ENCODE measurements at places on chromosomes 2 and 18. TPM values are rescaled to one million over a fixed set of nuclear protein-coding genes. Genes with fewer than 3 reads are reported as not detected.

SLC14A1 gene
- 16.2 TPM for polyA plus RNA-seq

ADD2 gene
- polyA plus RNA-seq, result 67.0 TPM

VPS4B gene
- polyA plus RNA-seq, result 30.5 TPM

RAPGEF4 gene
- 18.3 TPM for polyA plus RNA-seq

SPATS2L gene
- polyA plus RNA-seq, result 46.2 TPM

XIRP2 gene
- not detected for polyA plus RNA-seq

ABCG5 gene
- polyA plus RNA-seq, result not detected

SATB2 gene
- polyA plus RNA-seq, result 7.2 TPM

TBR1 gene
- polyA plus RNA-seq, result 9.4 TPM

- DNase-seq, result no peak
Measured at GRCh38 chr2:163884416-163884815, 148.6 kb upstream of the FIGN start.

DNA sequence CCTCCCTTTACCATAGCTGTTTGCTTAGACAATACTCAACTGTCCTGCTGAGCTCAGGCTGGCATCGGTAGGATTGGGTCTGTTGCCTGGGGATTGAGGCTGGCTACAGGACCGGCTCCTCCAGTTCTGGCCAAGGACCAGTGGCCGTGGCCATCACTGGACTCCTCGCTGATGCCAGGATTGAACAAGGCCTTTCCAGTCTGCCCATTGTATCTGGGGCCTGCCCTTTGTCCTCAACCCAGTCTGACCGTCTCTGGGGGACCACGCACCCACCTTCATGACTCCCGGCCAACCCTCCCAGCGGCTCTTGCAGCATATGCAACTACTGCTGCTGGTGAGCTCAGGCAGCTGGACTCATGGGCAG lies 28.7 kb downstream of the SH2D6 start:
- DNase-seq, result no peak

GRCh38 chr2:189933911-189934399 lies 128.6 kb downstream of the MSTN start:
- no peak for DNase-seq

DNA sequence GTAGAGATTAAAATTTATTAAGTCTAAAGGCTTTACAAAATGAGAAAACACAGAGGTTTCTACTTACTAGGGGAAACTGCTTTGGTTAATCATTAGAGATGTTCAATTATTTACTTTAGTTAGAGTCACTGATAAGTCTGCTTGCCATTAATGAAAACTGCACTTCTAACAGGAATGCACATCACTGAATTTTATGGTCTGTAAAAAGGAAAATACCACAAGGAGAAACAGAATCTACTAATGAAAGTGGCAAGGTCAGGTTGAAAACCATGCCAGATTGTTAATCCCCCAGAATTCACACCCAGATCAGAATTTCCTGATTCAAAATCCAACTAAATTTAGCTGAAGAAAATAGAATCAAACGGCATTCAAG lies 90.5 kb upstream of the GRB14 start:
- no peak for DNase-seq

DNA sequence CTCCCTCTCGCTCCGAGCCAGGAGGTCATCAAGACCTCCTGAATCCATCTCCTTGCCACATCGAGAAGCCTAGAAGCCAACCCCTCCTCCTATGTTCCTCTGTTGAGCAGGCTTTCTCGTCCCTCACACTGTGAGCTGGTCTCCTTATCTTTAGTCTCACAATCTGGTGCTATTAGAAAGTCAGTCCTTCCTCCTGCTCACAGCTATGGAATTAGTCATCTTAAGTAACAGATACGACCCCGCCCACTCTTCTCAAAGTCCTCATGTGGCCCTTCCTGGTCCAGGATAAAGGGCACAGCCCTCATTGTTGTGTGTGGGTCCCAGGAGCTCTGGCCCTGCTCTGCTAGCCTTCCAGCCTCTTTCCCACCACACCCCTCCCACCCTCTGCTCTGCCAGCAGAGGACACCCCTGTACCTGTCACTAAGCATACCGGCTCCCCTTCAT lies 41.4 kb upstream of the TRIB2 start:
- DNase-seq, result no peak

DNA sequence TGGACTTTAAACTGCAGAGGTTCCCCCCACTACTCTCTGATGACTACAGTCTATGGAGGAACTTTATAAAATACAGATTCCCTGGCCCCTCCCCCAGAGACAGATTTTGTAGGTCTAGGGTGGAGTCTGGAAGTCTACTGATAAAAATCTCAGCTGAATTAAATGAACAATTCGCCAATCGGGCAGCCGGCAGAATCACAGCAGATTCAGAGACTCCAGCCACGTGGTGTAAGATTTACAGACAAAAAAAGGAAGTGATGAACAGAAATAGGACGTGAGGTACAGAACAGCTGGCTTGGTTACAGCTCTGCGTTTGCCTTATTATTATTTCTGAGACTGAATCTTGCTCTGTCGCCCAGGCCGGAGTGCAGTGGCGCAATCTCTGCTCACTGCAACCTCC lies 21.4 kb upstream of the MTA3 start:
- no peak for DNase-seq

DNA sequence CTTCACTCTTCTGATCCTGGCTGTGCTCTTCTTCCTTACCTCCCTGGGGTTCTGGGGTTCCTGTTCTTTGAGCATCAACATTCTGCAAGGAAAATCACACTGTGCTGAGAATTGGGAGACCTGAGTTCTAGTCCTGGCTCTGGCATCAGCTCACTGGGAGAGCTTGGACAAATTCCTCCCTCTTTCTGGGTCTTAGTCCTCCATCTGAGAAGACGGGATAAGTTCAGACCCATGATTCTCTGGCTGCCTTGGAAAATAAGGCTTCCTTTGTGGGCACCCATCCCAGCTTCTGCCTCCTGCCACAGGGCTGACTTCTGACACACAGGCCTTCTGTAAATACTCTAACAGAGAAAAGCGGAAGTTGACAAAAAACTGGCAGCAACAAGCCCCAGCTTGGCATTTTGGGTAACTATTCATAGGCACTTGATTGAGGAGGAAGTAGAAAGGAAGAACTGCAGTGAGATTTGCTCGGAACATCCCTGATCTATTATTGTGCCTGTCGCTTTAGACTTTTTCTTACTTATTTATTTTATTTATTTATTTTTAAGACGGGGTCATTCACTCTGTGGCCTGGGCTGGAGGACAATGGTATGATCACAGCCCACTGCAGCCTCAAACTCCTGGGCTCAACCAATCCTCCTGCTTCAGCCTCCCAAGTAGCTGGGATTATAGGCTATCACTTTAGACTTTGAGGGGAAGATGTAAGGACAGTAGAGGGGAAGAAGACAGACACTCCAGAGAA lies 7.9 kb downstream of the PCBP1 start:
- peak; percentile 42 for DNase-seq

GRCh38 chr2:238106339-238106697 lies 6.2 kb downstream of the ESPNL start:
- DNase-seq, result no peak

- DNase-seq, result no peak
Measured at GRCh38 chr18:60358516-60358915, 14.1 kb downstream of the MC4R start.

DNA sequence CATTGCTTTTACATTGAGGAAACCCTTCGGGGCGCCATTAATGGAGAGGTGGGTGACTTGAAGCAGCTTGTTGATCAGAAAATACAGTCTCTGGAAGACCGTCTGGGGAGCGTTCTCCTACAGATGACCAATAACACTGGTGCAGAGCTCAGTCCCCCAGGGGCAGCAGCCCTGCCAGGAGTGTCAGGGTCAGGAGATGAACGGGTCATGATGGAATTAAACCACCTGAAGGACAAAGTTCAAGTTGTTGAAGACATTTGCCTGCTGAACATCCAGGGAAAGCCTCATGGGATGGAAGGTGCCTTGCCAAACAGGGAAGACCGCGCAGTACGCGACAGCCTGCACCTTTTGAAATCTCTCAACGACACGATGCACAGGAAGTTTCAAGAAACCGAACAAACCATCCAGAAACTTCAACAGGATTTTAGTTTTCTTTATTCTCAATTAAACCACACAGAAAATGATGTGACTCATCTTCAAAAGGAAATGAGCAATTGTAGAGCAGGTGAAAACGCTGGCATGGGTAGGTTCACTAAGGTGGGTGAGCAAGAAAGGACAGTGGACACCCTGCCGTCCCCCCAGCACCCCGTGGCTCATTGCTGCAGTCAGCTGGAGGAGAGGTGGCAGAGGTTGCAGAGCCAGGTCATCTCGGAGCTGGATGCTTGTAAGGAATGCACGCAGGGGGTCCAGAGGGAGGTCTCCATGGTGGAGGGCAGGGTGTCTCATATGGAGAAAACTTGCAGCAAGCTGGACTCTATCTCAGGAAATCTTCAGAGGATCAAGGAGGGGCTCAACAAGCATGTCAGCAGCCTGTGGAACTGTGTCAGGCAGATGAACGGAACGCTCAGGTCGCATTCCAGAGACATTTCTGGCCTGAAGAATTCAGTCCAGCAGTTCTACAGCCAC lies 45.0 kb downstream of the EMILIN2 start:
- DNase-seq, result no peak

GRCh38 chr18:29560270-29560669 lies 1383.3 kb upstream of the CDH2 start:
- DNase-seq, result no peak

GRCh38 chr2:96555146-96555610 lies 18.6 kb downstream of the ARID5A start:
- no peak for DNase-seq

DNA sequence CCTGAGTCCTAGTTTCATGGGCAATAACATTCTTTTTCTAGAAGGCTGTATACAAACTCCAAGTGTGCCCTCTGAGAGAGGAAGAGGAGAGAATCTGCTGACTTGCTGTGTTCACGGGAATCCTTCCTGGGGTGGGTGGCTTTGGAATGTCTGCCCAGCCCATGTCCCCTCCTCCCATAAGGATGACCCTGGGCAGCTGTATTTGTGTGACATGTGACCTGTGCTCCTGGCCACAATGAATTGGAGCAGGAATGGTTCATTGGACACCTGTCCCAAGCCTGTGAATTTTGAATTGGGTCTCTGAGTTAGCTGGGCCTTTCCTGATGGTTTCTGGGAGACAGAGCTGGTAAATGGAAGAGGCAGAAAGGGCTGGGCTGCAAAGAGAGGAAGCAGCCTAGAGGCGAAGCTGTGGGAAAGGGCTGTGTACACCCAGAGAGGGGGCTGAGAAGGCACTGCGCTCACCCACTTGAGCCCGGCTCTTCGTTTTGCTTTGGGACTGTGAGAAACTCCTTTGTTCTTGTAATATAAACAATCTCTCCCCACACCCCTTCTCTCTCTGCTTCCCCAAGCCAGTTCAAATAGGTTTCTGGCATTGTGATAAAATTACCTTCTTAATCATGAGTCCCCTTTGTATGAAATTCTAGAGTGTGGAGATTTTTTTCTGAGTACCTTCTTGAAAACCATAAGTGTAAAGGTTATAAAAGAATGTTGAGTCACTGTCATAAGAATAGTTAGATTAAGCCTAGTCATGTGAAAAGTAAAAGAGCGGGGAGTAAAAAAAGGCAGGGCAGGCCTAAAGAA lies 49.8 kb downstream of the SLC4A5 start:
- no peak for DNase-seq

GRCh38 chr2:101574622-101575021 lies 99.7 kb upstream of the RFX8 start:
- DNase-seq, result no peak

DNA sequence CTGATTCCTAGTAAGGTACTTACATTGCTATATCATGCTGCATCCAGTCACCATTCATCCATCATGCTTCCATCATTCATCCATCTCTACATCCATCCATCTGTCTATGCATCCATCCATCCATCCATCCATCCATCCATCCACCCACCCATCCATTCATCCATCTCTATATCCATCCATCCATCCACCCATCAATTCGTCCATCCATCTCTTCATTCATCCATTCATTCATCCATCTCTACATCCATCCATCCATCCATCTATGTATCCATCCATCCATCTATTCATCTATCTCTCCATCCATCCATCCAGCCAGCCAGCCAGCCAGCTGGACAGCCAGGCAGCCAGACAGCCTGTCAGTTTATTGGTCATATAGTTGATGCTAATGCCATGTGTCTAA lies 20.7 kb downstream of the PRKCE start:
- DNase-seq, result no peak

GRCh38 chr2:168460571-168460970 lies 4.5 kb downstream of the CERS6 start:
- no peak for DNase-seq

DNA sequence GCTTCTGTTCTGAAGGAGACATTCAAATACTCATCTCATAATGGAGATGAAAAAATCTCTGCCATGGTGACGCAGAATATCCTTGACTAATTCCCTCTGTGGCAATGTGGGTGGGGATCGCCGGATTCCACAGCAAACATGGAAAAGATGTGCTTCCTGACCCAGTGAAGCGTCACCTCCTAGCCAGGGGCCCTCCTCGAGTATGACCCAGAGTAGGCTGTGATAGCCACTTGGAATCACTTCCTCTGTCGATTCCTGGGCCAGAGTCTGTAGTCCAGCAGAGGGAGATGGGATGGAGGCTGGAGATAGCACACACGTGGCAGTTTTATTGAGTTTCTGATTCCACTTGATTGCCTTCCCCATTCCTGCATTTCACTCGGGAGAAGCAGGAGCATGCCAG lies 36.8 kb downstream of the DRC1 start:
- DNase-seq, result no peak

DNA sequence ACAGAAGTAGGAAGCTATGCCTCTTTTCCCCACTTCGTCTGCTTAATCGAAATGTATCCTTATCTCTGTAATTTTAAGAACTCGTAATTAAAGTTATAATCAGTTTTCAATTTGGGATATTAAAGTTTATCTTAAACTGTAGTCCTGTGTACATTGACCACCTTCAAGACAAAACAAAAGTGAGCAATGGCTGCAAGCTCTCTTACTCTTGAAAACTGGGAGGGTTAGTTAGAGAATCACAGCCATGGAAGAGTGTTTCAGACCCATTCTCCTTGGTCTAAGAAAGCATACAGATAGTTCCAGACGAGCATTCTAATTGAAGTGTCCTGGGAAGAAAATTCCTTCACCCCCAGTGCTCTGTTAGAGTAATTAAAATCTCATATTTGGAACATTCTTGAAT lies 2.0 kb downstream of the KCMF1 start:
- DNase-seq, result no peak

DNA sequence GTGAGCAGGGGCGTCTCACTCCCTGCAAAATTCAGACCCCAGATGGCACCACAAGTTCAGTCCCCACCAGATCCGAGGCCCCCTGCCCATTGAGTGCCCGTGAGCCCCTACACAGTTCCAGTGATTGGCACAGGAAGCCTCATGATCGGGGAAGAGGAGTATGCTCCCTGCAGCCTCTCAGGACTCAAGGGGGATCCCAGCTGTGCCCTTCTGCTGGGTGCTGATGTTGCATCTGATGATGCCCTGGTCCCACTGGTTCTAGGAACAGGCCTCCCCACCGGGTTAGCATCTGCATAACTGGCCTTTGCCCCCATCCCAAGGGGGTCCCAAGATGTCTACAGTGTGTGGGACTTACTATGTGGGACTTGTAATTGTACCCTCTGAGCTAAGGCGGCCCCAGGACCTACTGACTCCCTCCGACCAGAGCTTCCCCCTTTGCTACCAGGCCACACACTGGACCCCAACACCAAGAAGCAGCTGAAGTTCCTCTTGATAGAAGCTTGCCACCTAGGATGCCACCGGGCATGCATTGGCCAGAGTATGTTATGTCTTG lies 8.6 kb downstream of the ALPG start:
- DNase-seq, result no peak
